ENCODE measurements at places on chromosomes 4 and X.
A peak's percentile ranks its signal among the peaks of the same experiment; 100 is the strongest.

- DNase-seq = no peak
Measured at GRCh38 chrX:31331015-31331414, 259.2 kb upstream of the FTHL17 start.

- no peak for DNase-seq
Measured at GRCh38 chr4:186228514-186228894, 1.2 kb downstream of the KLKB1 start.

DNA sequence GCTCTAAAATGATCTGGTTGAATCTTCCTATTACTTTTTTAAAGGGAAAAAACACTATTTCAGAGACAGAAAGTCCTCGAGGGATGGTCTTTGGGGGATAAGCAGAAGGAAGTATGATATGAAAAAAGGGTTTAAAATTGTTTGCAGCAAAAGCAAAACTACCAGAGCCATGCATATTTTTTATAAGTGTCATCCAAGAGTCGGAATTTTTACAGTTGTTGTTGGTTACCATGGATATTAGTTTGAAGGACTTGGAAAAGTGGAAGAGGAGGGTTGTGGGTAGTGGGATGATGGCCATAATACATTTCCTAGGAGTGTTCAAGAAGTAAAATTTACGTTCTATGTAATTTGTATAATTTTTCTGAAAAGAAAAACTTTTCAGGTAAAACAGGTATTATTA is 134.4 kb downstream of the PCDH7 start:
- no peak for DNase-seq

- DNase-seq = no peak
Measured at GRCh38 chr4:174707051-174707676, 121.9 kb downstream of the GLRA3 start.

DNA sequence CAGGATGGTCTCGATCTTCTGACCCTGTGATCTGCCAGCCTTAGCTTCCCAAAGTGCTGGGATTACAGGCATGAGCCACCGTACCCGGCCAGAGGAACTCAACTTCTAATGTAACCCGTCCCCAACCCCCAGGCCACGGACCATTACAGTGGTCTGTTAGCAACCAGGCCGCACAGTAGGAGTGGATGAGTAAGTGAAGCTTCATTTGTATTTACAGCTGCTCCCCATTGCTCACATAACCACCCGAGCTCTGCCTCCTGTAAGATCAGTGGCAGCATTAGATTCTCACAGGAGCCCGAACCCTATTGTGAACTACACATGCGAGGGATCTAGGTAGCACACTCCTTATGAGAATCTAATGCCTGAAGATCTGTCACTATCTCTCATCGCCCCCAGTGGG is 119.6 kb downstream of the SHROOM3 start:
- no peak for DNase-seq

- no peak for DNase-seq
Measured at GRCh38 chrX:69948276-69948797, 101.4 kb downstream of the AWAT2 start.

GRCh38 chr4:148716431-148717052 is 274.3 kb upstream of the NR3C2 start:
- DNase-seq = peak; percentile 47

GRCh38 chr4:165152527-165152926 is 39.9 kb upstream of the TMEM192 start:
- DNase-seq = peak; percentile 24

- no peak for DNase-seq
Measured at GRCh38 chr4:160371446-160371845, 1268.6 kb downstream of the RAPGEF2 start.

DNA sequence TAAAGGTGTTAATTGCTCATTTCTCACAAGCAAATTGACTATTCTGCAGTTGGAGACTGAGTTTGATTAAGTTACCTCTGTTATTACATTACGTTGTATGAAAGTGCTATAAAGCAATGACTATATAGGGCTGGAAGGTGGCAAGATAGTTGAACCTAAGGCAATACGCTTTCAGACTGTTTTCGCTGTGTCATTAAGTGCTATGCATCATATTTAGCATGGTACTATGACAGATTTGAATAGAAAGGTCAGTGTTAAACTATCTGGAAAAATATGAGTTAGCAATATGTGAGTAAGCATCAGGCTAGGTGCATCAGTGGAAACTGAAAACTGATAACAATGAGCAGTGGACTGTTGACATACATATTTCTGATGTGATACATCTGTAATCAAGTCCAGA is 206.0 kb upstream of the ARHGAP24 start:
- DNase-seq = peak; percentile 1

DNA sequence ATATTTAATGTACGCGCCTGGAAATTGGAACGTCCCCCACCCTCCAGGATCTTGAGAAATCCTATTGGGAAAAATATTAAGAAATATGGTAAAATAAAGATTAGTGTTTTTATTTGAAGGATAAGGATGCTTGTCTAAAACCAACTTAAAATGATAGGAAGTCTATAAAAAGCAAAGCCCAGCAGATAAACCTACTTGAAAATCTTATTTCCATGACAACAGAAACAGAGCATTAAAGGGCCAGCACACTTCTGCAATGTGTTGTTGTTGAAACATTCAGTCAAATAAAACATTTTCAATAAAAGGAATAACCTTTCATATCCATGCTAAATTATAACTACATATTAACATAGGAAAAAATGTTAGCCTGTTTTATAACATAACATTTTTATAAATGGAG is 29.3 kb upstream of the GPM6A start:
- no peak for DNase-seq

GRCh38 chrX:118928151-118928550 is 46.3 kb upstream of the LONRF3 start:
- DNase-seq = no peak

GRCh38 chr4:74738464-74739143 is 55.7 kb downstream of the BTC start:
- DNase-seq = no peak

GRCh38 chr4:111671756-111672155 is 473.5 kb upstream of the FAM241A start:
- no peak for DNase-seq

DNA sequence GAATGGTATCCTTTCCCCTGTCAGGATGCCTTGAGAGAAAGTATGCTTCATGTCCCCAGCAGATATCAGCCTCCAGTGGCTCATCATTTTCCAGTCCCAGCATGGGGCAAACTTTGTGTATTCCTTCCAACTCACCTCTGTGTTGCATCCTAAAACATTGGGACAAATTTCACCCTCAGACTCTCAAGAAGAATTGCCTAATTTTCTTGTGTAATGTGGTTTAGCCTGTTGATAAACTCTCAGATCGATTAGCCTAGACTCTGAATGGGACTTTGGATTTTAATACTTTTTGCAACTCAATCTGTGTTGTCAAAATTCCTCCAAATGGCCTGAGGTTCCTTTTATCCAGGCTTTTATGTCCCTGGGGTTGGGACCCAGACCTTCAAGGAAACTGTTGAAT is 805.3 kb downstream of the C4orf33 start:
- DNase-seq = no peak

- no peak for DNase-seq
Measured at GRCh38 chrX:19864736-19865135, 22.7 kb downstream of the SH3KBP1 start.

GRCh38 chrX:96081891-96082290 is 602.8 kb upstream of the DIAPH2 start:
- no peak for DNase-seq

- no peak for DNase-seq
Measured at GRCh38 chrX:13077168-13077567, 32.7 kb upstream of the FAM9C start.

- no peak for DNase-seq
Measured at GRCh38 chr4:174394915-174395314, 111.2 kb downstream of the CEP44 start.

DNA sequence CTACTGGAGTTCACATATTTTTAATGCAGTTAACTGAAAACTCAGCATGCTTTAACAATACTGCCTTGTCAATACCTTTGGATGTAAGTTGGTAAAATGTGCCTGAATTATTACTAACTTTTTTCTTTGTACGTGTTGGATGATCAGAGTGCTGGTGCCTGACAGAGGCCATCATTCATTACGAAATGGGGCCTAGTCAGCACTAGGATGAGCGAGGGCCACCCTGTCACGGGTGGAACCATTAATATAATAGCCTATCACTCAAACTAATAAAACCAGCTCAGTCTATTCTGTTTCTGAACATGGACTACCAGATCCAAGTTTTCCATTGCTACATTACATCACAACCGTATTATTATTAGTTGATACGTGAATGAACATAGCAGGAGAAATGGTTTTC is 501.7 kb upstream of the TENM3 start:
- no peak for DNase-seq

DNA sequence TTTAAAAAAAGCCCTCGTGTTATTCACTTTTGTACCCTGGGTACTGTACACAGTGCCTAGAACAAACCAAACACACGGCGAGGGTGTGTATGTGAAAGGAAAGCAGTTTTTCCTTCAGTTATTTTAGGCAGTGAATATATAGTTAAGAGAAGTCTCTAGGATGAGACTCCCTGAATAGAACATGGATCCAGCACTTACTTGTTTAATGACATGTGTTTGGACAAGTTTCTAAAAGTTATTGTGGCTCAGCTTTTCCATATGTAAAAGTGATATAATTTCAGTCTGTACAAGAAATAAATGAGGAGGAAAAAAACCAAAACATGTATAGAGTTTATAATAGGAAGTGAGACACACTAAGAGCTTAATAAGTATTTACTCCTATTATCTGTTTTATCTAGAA is 273.2 kb downstream of the ADGRL3 start:
- no peak for DNase-seq

DNA sequence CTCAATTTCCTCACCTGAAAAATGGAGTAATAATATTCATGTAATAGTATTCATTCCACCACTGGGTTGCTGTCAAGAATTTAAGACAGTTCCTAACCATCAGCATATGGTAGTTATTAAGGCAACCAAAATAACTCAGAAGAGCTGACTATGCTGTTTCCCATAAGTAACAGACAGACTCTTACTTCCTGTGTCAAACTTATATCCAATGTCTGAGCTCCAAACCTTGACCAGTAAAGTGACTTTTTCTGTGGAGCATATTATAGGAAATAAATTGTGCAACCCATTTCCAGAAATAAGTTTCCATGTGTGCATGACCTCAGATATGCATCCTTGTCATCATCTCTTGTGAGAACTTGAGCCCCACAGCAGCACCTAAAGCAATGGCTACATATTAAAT is 78.8 kb downstream of the HADH start:
- no peak for DNase-seq

- no peak for DNase-seq
Measured at GRCh38 chr4:38205261-38205660, 245.1 kb downstream of the PTTG2 start.

- no peak for DNase-seq
Measured at GRCh38 chr4:10180927-10181744, 64.5 kb upstream of the WDR1 start.

DNA sequence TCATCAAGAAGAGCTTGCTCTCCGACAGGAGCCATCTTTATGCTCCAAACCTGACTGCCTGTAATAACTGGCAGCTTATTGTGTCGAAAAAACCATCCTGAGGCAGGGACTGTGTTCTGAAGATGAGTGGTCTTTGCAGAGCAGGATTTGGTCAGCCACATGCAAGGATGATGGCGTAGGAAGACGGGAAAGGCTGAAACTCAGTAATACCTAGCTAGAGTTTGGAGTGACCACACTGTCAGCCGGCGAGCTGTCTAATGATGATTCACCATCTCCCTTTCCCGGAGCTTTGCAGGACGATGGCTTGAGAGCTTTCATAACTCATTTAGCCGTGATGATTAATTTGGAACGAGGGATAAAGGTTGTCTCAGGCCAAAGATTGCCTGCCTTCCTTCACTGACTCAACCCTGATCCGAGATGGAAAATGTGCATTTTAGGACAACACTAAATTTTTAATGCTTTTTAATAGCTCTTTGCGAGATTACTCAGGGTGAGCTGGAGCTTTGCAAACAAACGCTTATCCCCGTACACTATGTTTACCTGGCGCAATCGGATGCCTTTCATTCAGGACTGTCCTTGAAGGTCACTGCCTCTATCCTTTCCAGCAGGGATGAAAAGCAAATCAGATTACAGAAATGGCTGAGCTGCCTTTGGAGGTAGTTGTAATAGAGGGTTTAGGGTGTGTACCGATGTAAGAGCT is 288.5 kb downstream of the ASMT start:
- DNase-seq = no peak

DNA sequence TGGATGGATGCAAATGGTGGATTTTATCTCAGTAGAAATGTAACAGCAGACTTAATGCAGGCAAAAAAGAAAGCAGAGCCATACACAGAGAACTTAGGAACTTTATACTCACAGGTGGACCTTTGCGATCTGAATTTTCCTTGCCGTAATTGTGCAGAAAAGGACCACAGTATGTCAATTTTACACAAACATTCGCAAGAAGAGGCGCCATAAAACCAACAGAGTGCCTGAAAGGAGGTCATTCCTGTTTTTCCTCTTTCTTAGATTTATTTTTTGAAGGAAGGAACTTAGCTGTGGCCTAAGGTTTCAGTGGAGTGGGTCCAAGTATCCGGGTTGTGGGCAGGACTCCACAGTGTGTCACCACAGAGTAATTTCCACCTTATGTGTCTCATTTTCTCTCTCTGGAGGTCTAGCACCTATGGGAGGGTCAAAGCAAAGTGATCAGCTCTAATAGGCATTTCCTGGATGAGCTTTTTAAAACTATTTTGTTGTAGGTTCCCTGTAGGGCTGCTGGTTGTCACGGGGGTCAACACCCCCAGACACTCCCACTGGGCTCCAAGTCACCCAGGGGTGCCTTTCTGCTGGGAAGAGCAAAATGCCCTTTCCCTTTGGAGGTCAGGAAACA is 24.7 kb upstream of the PBDC1 start:
- DNase-seq = peak; percentile 10

GRCh38 chr4:85862896-85863295 is 387.9 kb downstream of the ARHGAP24 start:
- no peak for DNase-seq

DNA sequence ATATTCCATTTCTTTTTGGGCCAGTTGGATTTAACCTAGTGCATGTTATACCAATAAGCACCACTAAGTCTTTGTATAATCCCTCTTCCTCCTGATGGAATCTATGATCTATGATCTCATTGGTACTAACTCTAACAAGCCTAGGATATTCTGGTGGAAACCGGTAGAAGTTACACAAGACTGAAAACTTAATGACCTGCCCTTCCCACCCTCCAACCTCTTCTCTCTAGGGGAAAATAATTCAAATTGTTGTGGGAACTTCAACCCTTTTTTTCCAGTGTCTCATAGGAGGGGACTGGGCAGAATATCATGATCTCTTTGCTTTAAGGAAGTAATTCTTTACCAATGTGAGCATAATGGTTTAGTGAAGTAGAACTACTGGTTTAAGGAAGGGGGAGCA is 289.5 kb upstream of the BOD1L1 start:
- no peak for DNase-seq

- DNase-seq = no peak
Measured at GRCh38 chrX:86322913-86323312, 174.7 kb downstream of the DACH2 start.
